ENCODE measurements at places on chromosomes 1 and 21. TPM values are rescaled to one million over a fixed set of nuclear protein-coding genes. Genes with fewer than 3 reads are reported as not detected.

Gene SIPA1L2
- 0.97 TPM for total RNA-seq

Gene RHD
- total RNA-seq, result not detected

Gene TRMT13
- 18.5 TPM for total RNA-seq

Gene SLC6A17
- total RNA-seq, result 0.60 TPM

Gene SLAMF7
- not detected for total RNA-seq

Gene RHBG
- not detected for total RNA-seq

Gene BCAR3
- 25.5 TPM for total RNA-seq

Gene S100A12
- not detected for total RNA-seq

Gene SEMA4A
- total RNA-seq, result 0.55 TPM

Gene ARHGEF19
- 12.2 TPM for total RNA-seq

Gene TRIM17
- total RNA-seq, result under 0.01 TPM

Gene C1QC
- not detected for total RNA-seq

Gene AZIN2
- 30.3 TPM for total RNA-seq

Gene FCRL6
- not detected for total RNA-seq

Gene CYP4X1
- total RNA-seq, result not detected

Gene METTL18
- 7.4 TPM for total RNA-seq

Gene TRIM67
- not detected for total RNA-seq

Gene GCSAML
- not detected for total RNA-seq

Gene OR14K1
- not detected for total RNA-seq

Gene SOD1
- 260 TPM for total RNA-seq

Gene OR2AK2
- not detected for total RNA-seq

Gene CD101
- 0.18 TPM for total RNA-seq

Gene SPRR3
- not detected for total RNA-seq

Gene DNAJC28
- total RNA-seq, result 1.7 TPM

Gene DNAJC16
- 21.7 TPM for total RNA-seq

Gene GPR89B
- total RNA-seq, result 16.3 TPM

Measured in smooth muscle cell of the umbilical artery (primary cell).